ENCODE measurements at places on chromosomes 6 and 20. TPM values are rescaled to one million over a fixed set of nuclear protein-coding genes. Genes with fewer than 3 reads are reported as not detected.

The PPP1R16B gene
- 26.4 TPM for total RNA-seq

The C2 gene
- 18.6 TPM for total RNA-seq

- DNase-seq, result no peak
- no peak overlapping the region for H3K27ac ChIP-seq
- H3K36me3 ChIP-seq, result no peaks in the 10 kb centered on the region
- H3K27me3 ChIP-seq, result no peaks in the 10 kb centered on the region
- H3K4me3 ChIP-seq, result no peak overlapping the region
These were observed 174.0 kb downstream of the AIG1 start for GRCh38 chr6:143234734-143235133.

- peak overlapping the region; percentile 100 for H3K27ac ChIP-seq
- no peaks in the 10 kb centered on the region for H3K27me3 ChIP-seq
- H3K4me1 ChIP-seq, result peaks cover 81% of the 10 kb centered on the region
These were observed 10.5 kb downstream of the PTGIS start for GRCh38 chr20:49557449-49557848.

DNA sequence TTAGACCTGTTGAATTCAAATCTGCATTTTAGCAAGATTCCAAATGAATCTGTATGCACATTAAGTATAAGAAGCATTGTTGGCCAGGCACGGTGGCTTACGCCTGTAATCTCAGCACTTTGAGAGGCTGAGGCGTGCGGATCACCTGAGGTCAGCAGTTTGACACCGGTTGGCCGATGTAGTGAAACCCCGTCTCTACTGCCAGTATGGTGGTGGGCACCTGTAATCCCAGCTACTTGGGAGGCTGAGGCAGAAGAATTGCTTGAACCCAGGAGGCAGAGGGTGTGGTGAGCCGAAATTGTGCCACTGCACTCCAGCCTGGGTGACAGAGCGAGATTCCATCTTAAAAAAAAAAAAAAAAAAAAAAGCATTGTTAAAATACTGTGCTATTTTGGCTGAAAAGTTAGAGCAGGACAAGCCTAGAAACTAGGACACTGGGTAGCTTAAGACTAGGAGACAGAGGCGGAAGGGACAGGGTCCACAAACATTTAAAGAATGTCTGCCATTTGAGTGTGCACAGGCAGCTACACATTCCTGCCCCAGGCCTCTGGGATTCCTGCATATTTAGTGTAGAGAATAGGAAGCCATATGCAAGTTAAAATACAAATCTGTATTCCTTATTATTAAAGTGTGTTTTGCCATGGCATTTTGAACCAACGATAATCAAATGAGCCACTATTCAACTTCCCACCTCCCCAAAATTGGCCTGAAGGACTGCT, 45.1 kb upstream of the EEF1A1 start:
- no peak overlapping the region for H3K27ac ChIP-seq
- no peak for DNase-seq
- H3K27me3 ChIP-seq, result no peaks in the 10 kb centered on the region
- H3K4me1 ChIP-seq, result no peaks in the 10 kb centered on the region
- no peaks in the 10 kb centered on the region for H3K36me3 ChIP-seq
- H3K4me3 ChIP-seq, result no peak overlapping the region

- no peak overlapping the region for H3K27ac ChIP-seq
- H3K4me1 ChIP-seq, result no peaks in the 10 kb centered on the region
- no peaks in the 10 kb centered on the region for H3K27me3 ChIP-seq
- H3K36me3 ChIP-seq, result peaks cover 3% of the 10 kb centered on the region
These were observed 147.2 kb downstream of the DOK5 start for GRCh38 chr20:54622333-54623295.

The OTOR gene
- not detected for total RNA-seq

The TMC2 gene
- total RNA-seq, result not detected

DNA sequence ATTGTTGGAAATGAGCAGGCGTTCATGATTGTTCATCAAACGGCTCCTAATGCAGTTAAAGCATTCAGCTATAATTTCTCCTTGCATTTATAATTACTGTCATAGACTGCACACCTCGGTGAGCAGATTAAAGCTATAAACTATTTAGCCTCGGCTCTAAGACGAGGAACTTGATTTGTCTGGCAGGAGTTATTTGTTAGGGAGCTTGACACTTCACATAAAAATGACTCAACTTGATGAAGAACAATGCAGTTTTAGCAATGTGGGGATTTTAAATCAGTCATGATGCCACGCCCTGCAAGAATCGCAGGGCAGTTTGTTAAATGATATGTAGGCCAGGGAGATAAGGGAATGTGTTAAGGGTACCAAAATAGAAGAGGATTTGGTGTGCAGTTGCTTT, 290.2 kb downstream of the TSHZ2 start:
- H3K36me3 ChIP-seq, result no peaks in the 10 kb centered on the region
- no peak overlapping the region for H3K27ac ChIP-seq
- no peaks in the 10 kb centered on the region for H3K27me3 ChIP-seq
- no peak for DNase-seq
- no peaks in the 10 kb centered on the region for H3K4me1 ChIP-seq

The SOBP gene
- total RNA-seq, result 5.4 TPM

The SPINT3 gene
- total RNA-seq, result not detected

- no peak for DNase-seq
- H3K27me3 ChIP-seq, result no peaks in the 10 kb centered on the region
- no peaks in the 10 kb centered on the region for H3K4me1 ChIP-seq
- H3K36me3 ChIP-seq, result peaks cover 3% of the 10 kb centered on the region
- H3K4me3 ChIP-seq, result no peak overlapping the region
- H3K27ac ChIP-seq, result no peak overlapping the region
These were observed 43.7 kb downstream of the APCDD1L start for GRCh38 chr20:58471193-58472164.

GRCh38 chr6:30830438-30830837, 53.9 kb upstream of the DDR1 start:
- H3K4me1 ChIP-seq, result peaks cover 5% of the 10 kb centered on the region
- H3K27me3 ChIP-seq, result no peaks in the 10 kb centered on the region
- H3K36me3 ChIP-seq, result no peaks in the 10 kb centered on the region
- H3K27ac ChIP-seq, result no peak overlapping the region
- H3K4me3 ChIP-seq, result no peak overlapping the region
- DNase-seq, result no peak

The HAO1 gene
- total RNA-seq, result not detected

The EEF1A2 gene
- 1.1 TPM for total RNA-seq

DNA sequence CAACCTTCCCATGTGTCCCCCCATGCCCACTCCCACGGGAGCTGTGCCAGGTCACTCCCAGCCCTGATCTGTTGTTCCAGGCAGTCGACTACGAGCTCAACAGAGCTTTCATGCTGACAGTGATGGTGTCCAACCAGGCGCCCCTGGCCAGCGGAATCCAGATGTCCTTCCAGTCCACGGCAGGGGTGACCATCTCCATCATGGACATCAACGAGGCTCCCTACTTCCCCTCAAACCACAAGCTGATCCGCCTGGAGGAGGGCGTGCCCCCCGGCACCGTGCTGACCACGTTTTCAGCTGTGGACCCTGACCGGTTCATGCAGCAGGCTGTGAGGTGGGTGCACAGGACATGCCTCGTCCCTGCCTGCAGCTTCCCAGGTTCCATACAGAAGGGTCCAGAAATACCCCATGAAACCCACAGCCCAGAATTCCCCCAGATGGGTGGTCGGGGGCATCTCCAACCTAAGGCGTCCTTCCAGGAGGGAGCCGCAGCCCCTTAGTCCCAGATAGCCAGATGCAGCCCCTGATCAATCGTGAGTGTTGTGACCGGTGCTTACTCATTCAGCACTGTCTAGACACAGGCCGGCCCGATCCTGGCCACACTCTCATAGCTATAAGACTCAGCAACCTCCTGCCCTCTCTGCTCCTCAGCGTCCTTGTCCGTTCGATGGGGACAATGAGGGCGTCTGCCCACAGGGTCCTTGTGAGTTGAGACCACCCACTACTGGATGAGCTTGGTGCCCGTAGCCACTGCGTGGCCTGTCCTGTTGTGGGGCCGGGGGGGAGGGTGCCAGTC, 142.1 kb downstream of the TAF4 start:
- no peak overlapping the region for H3K27ac ChIP-seq
- H3K36me3 ChIP-seq, result no peaks in the 10 kb centered on the region
- H3K4me3 ChIP-seq, result no peak overlapping the region
- no peaks in the 10 kb centered on the region for H3K4me1 ChIP-seq

The KIF6 gene
- total RNA-seq, result 0.43 TPM

DNA sequence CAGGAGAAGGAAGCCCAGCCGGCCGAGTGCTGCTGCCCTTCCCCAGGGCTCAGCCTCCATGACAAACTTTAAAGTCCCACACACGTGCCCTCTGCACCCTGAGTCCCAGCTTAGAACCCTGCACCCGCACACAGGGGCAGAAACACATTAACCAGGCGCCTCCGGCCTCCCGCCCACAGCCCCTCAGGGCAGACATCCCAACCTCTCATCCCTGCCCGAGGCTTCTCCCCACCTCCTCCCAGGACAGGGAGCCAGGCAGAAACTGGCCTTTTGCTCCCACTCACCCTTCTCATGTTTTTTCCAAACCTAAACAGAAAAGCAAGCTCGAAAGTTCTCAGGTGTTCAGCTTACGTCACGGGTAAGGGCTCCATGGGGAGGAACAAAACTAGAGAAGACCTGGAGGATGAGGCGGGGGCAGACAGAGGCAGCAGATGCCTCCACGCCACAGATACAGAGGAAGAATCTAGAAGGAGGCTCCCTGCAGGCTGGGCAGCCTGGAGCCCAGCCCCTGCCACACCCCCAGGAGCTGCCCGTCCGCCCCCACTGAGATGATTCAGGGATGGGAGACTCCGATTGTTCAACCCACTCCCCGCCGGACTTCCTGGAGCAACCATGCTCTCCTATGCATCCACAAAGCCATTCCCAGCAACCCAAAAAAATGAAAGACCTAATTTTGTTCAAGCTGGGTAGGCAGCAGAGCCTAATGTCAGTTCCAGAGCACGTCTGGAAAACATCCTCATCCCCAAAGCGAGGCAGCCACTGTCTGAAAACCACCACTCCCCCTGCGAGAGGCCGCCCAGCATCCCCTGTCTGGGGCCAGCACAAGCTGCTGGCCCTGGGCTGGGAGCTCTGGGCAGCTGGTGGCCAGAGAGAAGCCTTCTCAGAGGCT, 8.8 kb downstream of the KCNQ2 start:
- no peak overlapping the region for H3K4me3 ChIP-seq
- H3K27me3 ChIP-seq, result no peaks in the 10 kb centered on the region
- no peaks in the 10 kb centered on the region for H3K36me3 ChIP-seq

The TGM3 gene
- total RNA-seq, result not detected

The PLAGL1 gene
- total RNA-seq, result 86.3 TPM

- no peak for DNase-seq
- no peaks in the 10 kb centered on the region for H3K4me1 ChIP-seq
- H3K36me3 ChIP-seq, result no peaks in the 10 kb centered on the region
- no peak overlapping the region for H3K27ac ChIP-seq
- H3K4me3 ChIP-seq, result no peak overlapping the region
These were observed 69.3 kb upstream of the ZNFX1 start for GRCh38 chr20:49347156-49347555.

The PTGIS gene
- 288 TPM for total RNA-seq

The FAM83D gene
- total RNA-seq, result 0.53 TPM

DNA sequence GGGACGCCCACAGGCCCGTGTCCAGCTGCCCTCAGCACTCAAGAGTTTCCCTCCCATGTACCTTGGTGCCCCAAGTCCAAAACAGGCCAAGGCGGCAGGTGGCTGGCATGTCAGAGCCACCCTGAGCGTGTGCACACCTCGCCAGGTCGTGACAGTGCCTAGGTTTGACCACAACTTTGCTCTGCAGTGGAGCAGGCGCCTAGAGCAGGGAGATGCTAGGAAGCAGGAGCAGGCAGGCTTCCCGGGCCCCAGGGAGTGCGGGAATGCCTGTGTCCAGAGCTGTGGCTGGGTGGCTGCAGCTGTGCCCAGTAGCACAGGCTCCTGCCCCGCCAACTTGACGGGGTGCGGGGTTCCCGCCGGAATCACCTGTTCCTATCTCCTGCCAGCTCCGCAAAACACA, 380.8 kb upstream of the IMPG1 start:
- H3K4me1 ChIP-seq, result no peaks in the 10 kb centered on the region
- H3K36me3 ChIP-seq, result no peaks in the 10 kb centered on the region
- no peak for DNase-seq
- H3K27me3 ChIP-seq, result no peaks in the 10 kb centered on the region
- H3K27ac ChIP-seq, result no peak overlapping the region

GRCh38 chr6:109800771-109801170, 109.7 kb downstream of the FIG4 start:
- H3K27me3 ChIP-seq, result no peaks in the 10 kb centered on the region
- H3K36me3 ChIP-seq, result peaks cover 14% of the 10 kb centered on the region
- no peak overlapping the region for H3K27ac ChIP-seq
- H3K4me1 ChIP-seq, result no peaks in the 10 kb centered on the region

- no peaks in the 10 kb centered on the region for H3K4me1 ChIP-seq
- no peaks in the 10 kb centered on the region for H3K27me3 ChIP-seq
- H3K36me3 ChIP-seq, result no peaks in the 10 kb centered on the region
- DNase-seq, result no peak
- no peak overlapping the region for H3K27ac ChIP-seq
These were observed 568.0 kb upstream of the MARCKS start for GRCh38 chr6:113289166-113289565.

- H3K4me3 ChIP-seq, result no peak overlapping the region
- H3K27ac ChIP-seq, result no peak overlapping the region
- H3K36me3 ChIP-seq, result peaks cover 36% of the 10 kb centered on the region
- DNase-seq, result no peak
- peaks cover 10% of the 10 kb centered on the region for H3K4me1 ChIP-seq
These were observed 4.2 kb downstream of the SYS1 start for GRCh38 chr20:45367126-45367525.
